CD8-positive, alpha-beta memory T cell (primary cell): ENCODE measurements at places on chromosomes 12 and 14. TPM values are rescaled to one million over a fixed set of nuclear protein-coding genes. Genes with fewer than 3 reads are reported as not detected.

Gene CLMN
- 0.15 TPM for polyA plus RNA-seq

- no peaks in the 10 kb centered on the region for H3K36me3 ChIP-seq
- H3K4me3 ChIP-seq, result no peak overlapping the region
- no peak for DNase-seq
- H3K27ac ChIP-seq, result no peak overlapping the region
- peaks cover under 1% of the 10 kb centered on the region for H3K4me1 ChIP-seq
- no peaks in the 10 kb centered on the region for H3K27me3 ChIP-seq
Observed at GRCh38 chr14:100419856-100420255, 96.7 kb downstream of the SLC25A47 start.

Gene MRPL52
- 139 TPM for polyA plus RNA-seq

Gene TGFB3
- polyA plus RNA-seq, result 0.32 TPM

GRCh38 chr12:24404086-24404815, 454.8 kb upstream of the SOX5 start:
- no peaks in the 10 kb centered on the region for H3K36me3 ChIP-seq
- no peaks in the 10 kb centered on the region for H3K4me1 ChIP-seq
- no peaks in the 10 kb centered on the region for H3K27me3 ChIP-seq

Gene CMA1
- not detected for polyA plus RNA-seq

Gene ZNF891
- polyA plus RNA-seq, result 0.69 TPM

Gene IAPP
- polyA plus RNA-seq, result not detected

Gene MYO1A
- 0.40 TPM for polyA plus RNA-seq
